ENCODE measurements at places on chromosomes 11 and 22.

DNA sequence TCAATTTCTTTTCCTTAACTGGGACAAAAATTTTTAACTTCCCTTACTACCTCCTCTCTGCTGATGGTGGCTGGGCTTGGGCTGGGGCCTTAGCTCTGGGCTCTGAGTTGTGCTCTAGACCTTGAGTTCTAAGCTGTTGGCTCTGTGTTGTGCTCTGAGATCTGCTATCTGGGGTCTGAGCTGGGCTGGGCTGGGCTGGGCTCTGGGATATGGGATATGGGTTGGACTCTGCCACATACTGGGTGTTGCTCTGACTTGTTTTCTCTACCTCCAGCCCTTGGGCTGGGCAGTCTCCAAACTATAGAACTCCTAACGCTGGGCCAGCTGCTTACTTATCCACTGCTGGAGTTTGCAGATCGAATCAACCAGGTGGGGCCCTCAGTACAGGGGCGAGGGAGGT, 41.9 kb downstream of the DNHD1 start:
- DNase-seq = no peak

DNA sequence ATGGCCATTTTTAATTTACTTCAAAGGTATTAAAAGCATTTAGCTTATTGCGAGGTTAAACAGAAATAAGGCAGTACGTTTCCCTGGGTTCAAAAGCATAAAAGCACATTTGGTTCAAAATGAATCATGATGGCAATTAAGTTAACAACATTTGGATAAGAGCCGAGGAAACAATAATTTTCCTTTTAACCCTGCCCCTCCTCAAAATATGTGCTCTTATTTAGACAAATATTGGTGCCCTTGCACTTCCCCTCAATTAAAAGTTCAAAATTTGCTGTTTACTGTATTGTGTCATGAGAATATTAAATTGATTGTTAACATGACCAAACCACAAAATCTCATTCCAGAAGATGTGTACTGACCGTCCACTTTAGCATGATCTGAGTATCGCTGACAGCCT, 48.7 kb downstream of the VSIG10L2 start:
- no peak for DNase-seq

GRCh38 chr11:43708776-43709175, 28.2 kb downstream of the HSD17B12 start:
- no peak for DNase-seq

DNA sequence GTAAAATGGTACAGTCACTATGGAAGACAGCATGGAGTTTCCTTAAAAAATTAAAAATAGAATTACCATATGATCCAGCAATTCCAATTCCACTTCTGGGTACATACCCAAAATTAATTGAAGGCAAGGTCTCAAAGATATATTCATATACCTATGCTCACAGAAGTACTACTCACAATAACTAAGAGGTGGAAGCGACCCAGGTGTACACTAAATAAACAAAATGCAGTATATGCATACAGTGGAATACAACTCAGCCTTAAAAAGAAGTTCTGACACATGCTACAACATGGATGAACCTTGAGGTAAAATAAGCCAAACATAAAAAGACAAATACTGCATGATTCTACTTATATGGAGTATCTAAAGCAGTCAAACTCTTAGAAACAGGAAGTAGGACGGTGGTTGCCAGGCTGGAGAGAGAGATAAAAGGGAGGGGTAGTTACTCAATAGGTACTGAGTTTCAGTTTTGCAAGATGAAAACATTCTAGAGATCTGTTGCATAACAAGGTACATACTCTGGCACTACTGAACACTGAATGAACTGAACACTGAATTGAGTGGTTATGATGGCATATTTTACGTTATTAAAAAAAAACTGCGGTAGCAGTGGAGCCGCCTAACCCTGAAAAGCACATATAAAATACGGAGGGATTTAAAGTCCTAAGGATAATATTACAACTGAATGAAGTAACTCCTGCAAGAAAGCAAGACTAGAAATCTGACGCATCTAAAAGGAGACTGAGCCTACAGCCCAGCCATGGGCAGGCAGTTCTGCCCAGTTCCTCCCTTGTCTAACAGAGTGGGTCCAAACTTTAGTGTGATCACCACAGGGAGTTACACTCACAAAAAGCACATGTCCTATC, 12.8 kb downstream of the DGCR2 start:
- no peak for DNase-seq

- DNase-seq = no peak
Observed at GRCh38 chr22:50267591-50268390, 2.4 kb downstream of the MAPK11 start.

GRCh38 chr22:26023104-26023775, 146.0 kb upstream of the SEZ6L start:
- DNase-seq = no peak

DNA sequence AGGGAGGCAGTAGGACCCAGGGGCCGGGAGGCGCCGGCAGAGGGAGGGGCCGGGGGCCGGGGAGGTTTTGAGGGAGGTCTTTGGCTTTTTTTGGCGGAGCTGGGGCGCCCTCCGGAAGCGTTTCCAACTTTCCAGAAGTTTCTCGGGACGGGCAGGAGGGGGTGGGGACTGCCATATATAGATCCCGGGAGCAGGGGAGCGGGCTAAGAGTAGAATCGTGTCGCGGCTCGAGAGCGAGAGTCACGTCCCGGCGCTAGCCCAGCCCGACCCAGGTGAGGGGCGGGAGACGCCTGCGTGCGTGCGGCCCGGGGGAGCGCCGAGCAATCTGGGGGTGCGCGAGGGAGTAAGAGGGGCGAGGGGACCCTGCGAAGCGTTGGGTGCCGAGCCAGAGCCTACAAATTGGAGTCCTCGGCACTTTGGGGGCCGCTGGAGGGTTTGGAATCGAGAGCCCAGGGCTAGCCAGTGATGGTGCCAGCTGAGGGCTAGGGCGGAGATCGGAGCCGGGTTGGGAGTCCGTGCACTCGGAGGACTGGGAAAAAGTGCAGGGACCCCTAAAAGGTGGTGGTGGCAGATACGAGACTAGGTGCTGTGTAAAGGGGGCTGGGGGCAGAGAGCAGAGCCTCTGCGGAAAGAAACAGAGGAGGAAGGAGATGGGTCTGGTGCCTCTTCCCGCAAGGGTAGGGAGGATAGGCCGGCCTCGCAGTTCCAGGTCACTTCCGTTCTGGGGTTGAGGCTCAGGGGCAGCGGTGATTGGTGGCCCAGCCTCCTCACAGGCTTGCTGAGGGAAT, at the start of gene SERPINH1:
SERPINH1 (plus strand) TSS at position 206 of the 788 bp plus-strand sequence. CDS start 4,097 bp downstream, outside the sequence.
- DNase-seq = peak; percentile 43

DNA sequence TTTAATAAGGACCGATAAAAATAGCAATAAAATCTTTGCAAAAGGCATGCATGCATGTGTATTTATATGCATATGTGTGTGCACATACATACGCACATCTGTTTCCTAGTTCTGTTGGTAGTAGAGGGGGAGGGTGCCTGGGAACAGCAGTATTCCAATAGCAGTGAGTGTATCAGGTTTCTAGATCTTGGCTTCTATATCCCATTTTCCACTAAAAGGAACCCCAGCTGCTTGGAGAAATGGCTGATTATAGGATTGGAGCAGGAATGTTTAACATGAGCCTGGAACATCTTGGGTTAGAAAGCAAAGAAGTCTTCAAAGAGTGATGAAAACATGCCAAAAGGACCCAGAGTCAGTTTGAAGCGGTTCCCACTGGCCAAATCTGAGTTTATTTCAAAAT, 21.0 kb downstream of the TNRC6B start:
- no peak for DNase-seq

DNA sequence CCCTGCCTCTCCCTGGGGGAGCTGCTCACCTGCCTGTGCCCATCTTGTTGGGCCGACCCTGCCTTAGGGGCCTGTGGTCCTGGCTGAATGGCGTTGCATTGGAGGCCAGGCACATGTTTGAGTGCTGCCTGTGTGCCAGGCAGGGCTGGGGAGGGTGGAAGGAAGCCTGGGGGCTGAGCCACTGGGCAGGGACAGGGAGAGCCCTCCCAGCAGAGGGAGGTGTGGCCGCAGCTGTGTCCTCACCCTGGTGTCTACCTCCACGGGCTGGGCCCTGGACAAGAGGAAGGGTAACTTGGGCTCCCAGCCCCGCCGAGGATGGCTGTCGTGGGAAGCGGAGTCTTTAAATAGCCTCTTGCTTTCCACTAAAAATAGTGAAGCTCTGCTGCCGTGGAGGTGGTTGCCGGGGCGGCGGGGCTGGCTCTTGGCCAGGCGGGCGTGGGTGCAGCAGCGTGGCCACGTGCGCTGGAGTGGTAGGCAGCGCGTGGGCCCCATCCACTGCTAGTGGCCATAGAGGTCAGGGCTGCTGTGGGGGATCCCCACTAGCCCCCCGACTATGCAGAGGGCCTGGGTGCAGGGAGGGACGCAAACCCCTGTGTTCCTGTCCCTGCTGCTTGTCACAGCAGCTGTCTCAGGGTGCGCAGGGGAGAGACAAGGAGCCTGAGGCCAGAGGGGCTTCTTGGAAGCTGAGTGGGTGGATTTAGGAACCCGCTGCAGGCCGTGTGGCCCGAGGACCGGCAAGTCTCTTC, 6.2 kb downstream of the ZDHHC8 start:
- no peak for DNase-seq

GRCh38 chr11:1480555-1481482, 5.8 kb downstream of the MOB2 start:
- no peak for DNase-seq

- no peak for DNase-seq
Observed at GRCh38 chr11:114606003-114606801, 10.6 kb upstream of the NXPE4 start.

GRCh38 chr11:121540627-121541026, 87.9 kb upstream of the SORL1-AS1 start:
- DNase-seq = no peak

DNA sequence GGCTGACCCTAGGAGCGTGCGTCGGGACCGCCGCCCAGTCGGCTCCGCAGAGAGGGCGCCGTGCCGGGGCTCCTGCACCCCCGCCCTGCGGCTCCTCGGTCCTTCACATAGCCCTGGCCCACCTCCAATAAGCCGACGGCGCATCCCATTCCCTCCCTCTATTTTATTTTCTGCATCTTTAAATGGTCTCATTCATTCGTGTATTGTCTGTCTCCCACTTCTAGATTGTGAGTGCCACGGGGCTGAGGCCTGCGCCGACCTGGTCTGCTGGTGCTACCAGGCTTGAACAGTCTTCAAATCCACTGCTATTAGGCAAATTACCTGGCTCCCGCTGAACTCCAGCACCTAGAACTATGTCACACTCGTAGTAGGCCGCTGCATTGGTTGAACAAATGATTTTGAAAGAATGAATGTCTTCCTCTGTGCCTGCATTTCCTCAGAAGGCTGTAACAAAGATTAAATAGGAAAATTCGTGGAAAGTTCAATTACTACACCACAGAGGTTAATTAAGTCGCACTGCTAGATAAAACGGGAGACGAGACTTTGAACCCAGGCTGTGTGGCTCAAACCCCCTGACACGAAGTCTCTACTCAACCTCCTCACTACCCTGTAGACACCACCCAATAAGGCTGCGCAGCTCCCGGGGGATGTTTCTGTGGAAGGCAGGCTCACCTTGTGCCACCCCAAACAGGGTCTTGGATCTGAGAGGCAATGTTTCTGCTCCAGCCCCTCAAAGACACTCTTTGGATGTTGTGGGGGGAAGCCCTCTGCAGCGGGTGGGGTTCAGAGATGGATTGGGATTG, 1.2 kb upstream of the PPP1R14B start:
- DNase-seq = no peak
